Stimulated activated CD4-positive, alpha-beta T cell treated with anti-CD3 and anti-CD28 coated beads, Interleukin-12 subunit alpha, Interleukin-12 subunit beta, amount 100 ng/mL, for 24 hours (primary cell): ENCODE measurements at places on chromosomes 16 and 17.

GRCh38 chr16:61968242-61969076 is 67.8 kb downstream of the CDH8 start:
- no peak for DNase-seq

- no peak for DNase-seq
These were observed 1.3 kb upstream of the CDH3 start for GRCh38 chr16:68643847-68644246.

- no peak for DNase-seq
These were observed 5.3 kb upstream of the GPRC5C start for GRCh38 chr17:74426551-74427047.

- no peak for DNase-seq
These were observed 1.2 kb upstream of the OGFOD3 start for GRCh38 chr17:82419540-82419939.

GRCh38 chr16:15897834-15898254 is 9.4 kb upstream of the CEP20 start:
- peak; percentile 16 for DNase-seq

- no peak for DNase-seq
These were observed 26.2 kb downstream of the SLC39A11 start for GRCh38 chr17:73066148-73066884.

DNA sequence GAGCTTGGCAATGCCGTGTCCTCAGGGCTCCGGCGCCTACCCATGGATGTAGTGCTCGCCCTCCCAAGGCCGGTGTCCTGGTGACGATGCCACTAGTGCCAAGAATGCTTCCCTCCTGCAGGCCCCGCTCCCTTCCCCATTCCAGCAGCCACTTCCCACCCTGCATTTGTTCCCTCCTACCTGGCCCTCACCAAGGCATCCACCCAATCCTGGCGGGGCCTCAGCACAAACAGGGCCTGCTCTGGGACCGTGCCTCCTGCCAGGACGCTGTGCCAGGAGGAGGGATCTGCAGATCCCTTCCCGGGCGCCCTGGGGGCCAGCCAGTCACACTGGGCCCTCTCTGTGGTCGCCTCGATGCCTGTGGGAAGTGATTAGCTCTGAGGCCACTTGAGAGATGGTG is 25.1 kb downstream of the ABR start:
- DNase-seq: no peak

GRCh38 chr17:56098746-56099145 is 54.5 kb upstream of the ANKFN1 start:
- no peak for DNase-seq

DNA sequence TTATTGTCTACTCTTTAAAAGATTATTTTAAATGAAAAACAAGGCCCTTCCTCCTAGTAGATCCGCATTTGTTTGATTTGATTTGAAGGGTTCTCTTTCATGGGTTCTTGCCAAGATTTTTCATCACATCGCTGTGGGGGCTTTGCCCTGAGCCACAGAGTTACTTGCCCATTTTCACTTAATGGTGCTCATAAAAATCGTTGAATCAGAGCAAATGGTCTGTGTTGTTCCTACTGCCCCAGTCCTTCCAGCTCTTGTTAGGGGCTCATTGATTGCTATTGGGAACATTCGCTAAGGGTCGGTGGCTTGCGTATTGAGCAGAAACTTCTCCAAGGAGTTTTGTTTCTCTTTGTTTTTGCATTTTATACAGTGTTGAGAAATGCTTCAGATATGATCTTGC is 1023.4 kb upstream of the CDH8 start:
- no peak for DNase-seq

- no peak for DNase-seq
These were observed 70.3 kb downstream of the MYH11 start for GRCh38 chr16:15786501-15786900.

DNA sequence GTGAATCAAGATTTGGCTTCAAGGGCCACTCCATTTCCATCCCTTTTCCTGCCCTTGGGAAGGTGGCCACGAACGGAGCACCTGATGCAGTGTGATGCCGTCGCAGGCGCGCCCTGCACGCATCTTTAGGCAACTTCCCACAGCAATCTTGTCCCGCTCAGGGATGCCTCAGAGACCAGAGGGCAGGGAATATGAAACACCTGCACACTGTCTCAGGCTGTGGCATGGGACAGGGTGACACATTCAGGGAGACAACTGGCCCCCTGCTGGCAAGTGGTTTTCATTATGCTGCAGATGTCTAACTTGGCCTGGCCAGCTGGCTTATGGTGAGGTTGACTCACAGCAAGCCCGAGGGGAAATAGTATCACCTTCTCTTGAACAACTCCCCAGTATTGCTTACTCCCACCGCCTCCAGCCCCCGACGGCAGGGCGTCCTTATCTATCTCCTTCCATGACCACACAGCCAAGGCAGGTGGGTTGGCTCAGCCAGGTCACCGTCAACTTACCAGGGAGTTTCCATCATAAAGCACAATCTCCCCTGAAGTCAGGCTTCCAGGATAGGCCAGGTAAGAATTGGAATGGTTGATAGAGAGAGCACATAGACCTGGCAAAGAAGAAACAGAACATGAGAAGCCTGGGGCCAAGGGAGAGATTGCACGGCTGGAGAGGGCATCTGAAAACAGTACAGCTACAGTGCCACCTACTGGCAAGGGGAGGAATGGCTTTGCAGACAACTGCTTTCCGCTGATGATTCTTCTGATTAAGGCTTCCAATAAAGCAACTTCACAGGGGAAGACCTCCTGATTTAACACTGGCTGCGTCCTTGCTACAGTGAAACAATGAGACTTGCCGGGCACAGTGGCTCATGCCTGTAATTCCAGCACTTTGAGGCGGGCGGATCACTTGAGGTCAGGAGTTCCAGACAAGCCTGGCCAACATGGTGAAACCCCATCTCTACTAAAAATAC is 21.1 kb downstream of the WIPI1 start:
- DNase-seq: peak; percentile 66

GRCh38 chr16:89363621-89364393 is 126.6 kb downstream of the ANKRD11 start:
- peak; percentile 38 for DNase-seq

- no peak for DNase-seq
These were observed 23.4 kb upstream of the ZFHX3 start for GRCh38 chr16:73071131-73071940.

- DNase-seq: no peak
These were observed 52.3 kb downstream of the YWHAE start for GRCh38 chr17:1347589-1348323.

- DNase-seq: no peak
These were observed 15.7 kb downstream of the PRSS27 start for GRCh38 chr16:2704166-2704982.

DNA sequence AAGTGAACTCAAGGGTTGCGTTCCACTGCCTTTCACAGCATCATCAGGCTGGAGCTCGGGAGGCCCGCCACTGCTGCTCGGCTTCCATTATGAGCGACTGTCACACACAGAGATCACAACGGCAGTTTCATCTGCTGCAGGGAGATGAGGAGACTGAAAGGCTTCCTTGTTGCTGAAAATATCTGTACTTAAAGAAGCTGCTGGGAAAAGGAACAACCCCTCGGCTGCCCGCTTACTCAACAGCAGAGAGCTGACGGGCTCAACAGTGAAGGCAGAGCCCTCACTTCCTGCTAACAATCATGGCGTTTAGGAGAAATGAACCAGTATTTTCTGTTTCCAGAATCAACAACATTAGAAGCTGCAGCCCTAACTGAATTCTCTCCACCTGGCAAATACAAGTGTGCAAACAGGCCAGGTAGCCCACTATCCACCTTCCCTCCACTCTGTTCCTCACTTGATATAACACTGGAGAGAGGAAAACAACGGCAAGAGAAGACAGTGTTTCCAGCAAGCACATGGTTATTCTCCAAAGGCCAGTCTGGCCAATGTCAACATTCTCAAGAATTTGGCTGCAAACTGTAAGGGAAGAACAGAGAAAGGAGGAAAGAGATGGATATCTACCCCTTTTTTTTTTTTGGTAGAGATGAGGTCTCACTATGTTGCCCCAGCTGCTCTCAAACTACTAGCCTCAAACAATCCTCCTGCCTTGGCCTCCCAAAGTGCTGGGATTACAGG is 33.7 kb downstream of the MBTPS1 start:
- no peak for DNase-seq

- DNase-seq: no peak
These were observed 4.0 kb upstream of the CDK5R1 start for GRCh38 chr17:32482568-32483320.

- DNase-seq: no peak
These were observed 67.2 kb downstream of the PARN start for GRCh38 chr16:14562691-14563491.

GRCh38 chr16:72944757-72945485 is 103.0 kb downstream of the ZFHX3 start:
- no peak for DNase-seq

- DNase-seq: no peak
These were observed 234.7 kb downstream of the KATNIP start for GRCh38 chr16:27784351-27785306.

GRCh38 chr16:75206749-75207451 is at the start of gene CTRB2:
TSS of gene CTRB2 (minus strand) at chr16:75207161. CDS start at chr16:75207141, 20 bp downstream.
- DNase-seq: no peak

DNA sequence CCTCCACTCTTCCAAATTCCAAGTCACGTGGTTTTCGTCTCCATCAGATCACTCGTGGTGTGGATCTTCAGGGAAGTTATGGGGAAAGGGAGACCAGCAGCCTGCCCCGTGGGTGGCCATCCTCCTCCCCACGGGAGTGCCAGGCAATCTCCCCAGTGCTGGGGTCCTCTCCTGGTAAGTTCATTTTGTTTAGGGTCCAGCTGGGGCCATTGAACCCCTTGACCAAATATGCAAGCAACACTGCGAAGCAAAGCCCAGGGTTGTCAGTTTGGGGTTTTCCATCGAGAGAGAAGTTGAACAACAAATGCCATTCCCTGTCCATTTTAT is 4.1 kb upstream of the LCMT1 start:
- DNase-seq: no peak

DNA sequence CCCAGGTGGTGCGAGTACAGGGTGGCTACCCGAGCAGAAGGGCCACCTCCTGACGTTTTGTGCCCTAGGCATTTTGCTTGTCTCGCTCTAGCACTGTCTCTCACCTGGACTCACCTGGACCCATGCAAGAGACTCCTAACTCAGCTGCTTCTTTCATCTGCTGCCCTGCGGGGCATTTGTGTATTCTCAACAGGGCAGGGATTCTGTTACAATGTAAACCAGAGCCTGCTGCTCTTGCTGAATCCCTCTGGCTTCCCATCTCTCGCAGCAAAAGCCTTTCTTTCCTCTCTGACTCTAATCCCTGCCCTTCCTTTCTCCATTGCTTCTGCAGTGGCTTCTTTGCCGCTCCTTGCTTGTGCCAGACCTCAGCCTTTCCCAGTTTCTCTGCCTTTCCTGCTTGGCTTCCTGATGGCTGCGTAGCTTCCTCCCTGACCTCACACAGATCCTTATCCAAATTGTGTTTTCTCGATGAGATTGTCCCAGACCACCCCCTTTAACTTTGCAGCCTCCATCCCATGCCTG is 10.2 kb downstream of the ARSG start:
- no peak for DNase-seq

- DNase-seq: no peak
These were observed 253.9 kb upstream of the CACNG5 start for GRCh38 chr17:66580956-66581391.

DNA sequence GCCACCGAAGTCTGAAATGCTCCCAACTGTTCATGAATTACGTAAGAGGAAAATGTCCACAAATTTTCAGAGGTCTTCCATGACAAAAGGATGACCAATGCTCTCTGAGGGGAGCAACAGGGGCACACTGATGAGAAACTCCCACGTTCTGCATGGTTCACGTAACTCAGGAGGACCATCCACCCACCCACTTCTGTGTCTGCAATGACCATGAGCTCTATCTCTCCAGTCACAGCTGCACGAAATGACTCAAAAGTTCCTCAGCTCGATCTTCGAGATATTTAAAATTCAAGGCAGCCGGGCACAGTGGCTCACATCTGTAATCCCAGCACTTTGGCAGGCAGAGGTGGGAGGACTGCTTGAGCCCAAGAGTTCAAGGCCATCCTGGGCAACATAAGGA is 15.8 kb downstream of the WDR45B start:
- no peak for DNase-seq

GRCh38 chr16:2692251-2692947 is 10.1 kb downstream of the KCTD5 start:
- DNase-seq: no peak

GRCh38 chr17:48463526-48463925 is 33.5 kb upstream of the SKAP1 start:
- no peak for DNase-seq

DNA sequence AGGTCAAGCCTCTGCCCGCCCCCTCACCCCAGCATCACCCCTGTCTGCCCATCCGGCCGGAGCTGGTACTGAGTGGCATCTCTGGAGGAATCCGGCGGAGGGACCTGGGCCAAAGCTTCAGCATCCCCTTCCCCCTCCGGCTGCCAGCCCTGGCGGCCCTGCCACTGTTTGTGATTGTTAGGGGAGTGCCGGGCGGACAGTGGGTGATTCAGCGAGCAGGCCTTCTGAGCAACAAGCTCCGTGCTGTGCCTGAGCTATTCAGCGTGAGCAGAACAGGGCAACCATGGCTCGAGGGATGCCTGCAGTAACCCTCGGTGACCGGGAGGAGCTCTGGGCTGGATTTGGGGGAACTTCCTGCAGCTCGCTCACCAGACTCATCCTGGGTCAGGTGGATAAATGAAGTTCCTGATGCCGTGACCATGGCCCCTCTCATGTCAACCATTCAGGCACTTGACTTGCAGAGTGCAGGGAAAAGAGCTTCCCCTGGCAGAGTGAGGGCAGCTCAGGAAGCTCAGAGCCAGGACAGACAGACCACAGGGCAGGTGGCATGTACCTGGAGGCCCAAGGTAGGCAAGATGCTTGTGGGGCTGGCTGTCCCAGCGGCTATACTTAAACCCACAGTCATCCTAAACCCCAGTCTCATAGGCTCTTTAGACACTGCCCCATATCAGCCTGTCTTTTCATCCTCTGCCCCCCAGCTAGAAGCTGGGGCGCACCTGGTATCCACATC is 24.3 kb upstream of the MLKL start:
- DNase-seq: no peak

- no peak for DNase-seq
These were observed 106.7 kb downstream of the TTC19 start for GRCh38 chr17:16106161-16106891.

DNA sequence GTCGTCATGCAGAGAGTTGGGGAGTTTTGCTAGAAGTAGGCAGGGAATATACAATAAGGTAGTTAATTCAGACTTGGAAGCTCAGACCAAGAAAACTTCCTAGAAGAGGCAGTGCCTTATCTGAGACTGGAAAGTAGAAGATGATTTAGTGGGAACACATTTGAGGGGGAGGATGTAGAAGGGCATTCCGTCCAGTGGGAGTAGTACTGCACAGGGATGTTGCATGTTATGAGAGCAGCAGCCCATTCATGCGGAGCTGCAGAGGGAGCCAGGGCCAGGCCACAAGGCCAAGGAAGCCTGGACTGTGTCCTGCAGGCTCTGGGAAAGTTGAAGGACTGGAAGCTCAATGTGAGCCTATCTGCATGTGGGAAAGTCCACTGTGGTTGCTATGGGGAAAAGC is 344.5 kb upstream of the EEF2KMT start:
- DNase-seq: no peak
